CD8-positive, alpha-beta T cell (primary cell): ENCODE measurements at places on chromosomes 6 and 20. TPM values are rescaled to one million over a fixed set of nuclear protein-coding genes. Genes with fewer than 3 reads are reported as not detected.

GRCh38 chr6:43909474-43910148 is 139.6 kb downstream of the VEGFA start:
- no peak for DNase-seq

DNA sequence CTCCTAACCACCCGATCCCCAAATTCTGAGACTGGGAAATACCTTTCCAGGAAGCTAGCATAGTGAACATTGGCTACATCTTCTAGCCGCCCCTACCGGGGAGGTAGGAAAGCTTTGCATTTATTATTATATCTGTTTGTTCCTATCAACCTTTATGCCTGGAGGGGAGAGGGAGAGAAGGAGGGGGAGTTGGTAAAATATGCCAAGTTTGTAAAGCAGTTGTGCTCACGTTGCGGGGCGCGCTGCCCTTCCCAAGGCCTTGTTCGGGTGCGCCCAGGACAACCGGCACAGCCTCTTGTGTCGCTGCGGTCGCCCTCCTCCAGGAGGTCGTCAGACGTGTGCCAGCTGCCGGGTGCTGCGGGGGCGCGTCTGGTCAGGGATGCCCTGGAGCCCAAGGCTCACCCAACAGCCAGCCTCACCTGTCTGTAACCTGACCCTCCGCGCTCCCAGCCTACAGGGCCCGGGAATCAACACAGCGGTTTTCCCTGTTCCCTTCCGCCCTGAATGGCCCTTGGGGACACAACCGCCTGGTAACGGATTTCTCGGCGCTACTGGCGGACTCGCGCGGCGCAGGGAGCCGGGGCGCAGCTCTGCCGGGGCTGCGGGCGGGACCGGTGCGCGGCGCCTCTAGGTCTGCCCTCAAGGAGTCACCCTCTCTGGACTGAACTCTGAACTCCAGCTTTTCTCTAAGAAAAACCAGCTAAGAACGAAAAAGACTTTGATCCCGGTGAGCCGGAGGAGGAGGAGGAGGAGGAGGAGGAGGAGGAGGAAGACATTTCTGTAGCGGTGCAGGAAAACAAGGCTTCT is 1.1 kb upstream of the OVOL2 start:
- DNase-seq: no peak

DNA sequence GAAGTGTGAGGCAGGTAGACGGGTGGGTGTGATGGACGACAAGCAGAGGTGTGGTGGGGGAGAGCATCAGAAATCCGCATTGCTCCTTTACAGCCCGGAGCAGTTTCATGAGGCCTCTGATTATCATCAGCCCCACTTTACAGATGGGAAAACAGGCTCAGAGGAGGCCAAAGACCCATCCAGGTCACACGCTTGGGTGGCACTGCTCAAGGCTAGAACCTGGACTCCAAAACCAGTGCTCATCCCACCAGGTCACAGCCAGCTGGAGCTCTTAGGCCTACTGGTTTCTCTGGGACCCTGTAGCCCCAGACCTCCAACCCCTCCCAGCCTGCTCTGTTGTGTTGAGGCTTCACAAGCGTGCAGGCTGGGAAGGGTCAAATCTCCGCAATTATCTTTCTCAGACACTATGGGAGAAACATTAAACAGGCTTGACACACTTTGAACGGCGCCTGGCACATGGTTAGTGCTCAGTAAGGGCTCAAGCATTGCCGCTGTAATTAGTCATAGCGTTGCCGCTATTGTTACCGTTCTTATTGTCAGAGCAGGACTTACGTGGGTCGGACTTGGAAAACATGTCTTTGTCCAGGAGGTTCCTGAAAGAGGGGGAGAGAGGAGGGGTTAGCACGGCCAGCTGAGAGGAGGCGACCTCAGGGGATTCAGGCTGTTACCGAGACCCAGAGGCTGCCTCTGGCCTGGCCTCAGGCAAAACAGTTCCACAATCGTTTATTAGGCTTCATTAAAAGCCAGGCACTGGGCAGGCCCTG is 16.6 kb downstream of the CPNE5 start:
- DNase-seq: no peak

- no peak for DNase-seq
Measured at GRCh38 chr6:27468334-27468733, 4.6 kb downstream of the ZNF184 start.

- no peak for DNase-seq
Measured at GRCh38 chr20:2920473-2920872, 47.2 kb downstream of the PTPRA start.

- no peak for DNase-seq
Measured at GRCh38 chr6:104575536-104575935, 284.2 kb downstream of the HACE1 start.

DNA sequence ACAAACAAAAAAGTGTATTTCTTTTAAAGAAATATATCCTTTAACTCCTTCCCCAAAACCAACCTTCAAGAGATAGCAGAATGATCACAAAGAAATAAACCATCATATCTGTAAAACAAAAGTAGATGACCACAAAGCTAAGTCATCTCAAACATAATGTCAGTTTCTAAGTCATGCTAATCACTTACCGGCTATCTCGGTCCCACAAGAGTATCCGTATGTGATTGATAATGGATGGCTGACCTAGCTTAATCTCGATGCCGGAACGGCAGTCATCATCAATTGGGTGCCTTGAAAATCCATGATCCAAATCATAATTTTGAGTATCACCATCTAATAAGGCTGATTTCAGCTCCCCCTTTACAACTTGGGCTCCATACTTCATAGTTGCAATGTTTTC is 59.7 kb downstream of the BTBD9 start:
- DNase-seq: no peak

Gene TMEM217
- total RNA-seq: 1.2 TPM

Gene ENPP3
- total RNA-seq: 0.28 TPM

Gene PKIB
- not detected for total RNA-seq
